Muscle of arm (tissue), 14 donors: ENCODE measurements at places on chromosomes 7 and 10.
A peak's percentile ranks its signal among the peaks of the same experiment; 100 is the strongest.

GRCh38 chr7:115019882-115020605 is 98.2 kb downstream of the MDFIC start:
- no peak for DNase-seq

GRCh38 chr10:97102441-97102840 is 83.3 kb downstream of the SLIT1 start:
- no peak for DNase-seq

DNA sequence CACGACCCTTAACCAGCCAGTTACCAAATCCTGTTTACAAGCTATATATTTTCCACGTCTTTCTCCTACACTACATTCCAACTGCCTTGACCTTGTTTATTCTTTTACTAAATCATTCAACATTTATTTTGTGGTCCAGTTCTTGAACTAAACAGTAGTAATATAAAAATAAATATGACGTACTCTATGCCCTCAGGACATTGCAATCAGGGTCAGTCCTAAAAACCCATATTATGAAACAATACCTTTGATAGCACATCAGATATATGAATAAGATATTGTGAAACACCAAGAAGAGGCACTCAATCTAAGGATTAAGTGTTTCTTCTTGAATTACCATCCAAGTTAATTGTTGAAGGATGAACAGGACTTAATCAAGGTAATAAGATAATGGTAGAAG is 52.5 kb upstream of the WNT16 start:
- DNase-seq, result no peak

DNA sequence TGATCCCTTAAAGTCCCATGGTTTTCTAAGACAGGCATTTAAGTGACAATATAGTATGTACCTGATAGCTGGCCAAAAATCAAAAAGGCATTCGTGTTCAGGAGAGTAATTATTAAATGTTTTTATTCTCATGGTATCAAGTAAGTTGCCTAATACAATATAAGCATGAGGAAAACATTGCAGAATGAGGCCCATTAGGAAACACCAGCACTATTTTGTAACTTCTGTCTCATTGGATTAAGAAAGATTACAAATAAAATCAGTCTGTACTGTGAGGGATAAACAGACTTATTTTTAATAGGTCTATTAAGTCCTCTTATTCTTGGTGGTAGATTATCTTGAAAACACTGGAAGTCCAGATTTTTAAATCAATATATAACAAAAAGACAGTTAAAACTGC is 110.1 kb downstream of the SNX13 start:
- DNase-seq, result no peak

- peak; percentile 95 for DNase-seq
These were observed 19.8 kb upstream of the COL1A2 start for GRCh38 chr7:94374721-94375566.

GRCh38 chr7:65839846-65840245 is 33.0 kb upstream of the VKORC1L1 start:
- no peak for DNase-seq

DNA sequence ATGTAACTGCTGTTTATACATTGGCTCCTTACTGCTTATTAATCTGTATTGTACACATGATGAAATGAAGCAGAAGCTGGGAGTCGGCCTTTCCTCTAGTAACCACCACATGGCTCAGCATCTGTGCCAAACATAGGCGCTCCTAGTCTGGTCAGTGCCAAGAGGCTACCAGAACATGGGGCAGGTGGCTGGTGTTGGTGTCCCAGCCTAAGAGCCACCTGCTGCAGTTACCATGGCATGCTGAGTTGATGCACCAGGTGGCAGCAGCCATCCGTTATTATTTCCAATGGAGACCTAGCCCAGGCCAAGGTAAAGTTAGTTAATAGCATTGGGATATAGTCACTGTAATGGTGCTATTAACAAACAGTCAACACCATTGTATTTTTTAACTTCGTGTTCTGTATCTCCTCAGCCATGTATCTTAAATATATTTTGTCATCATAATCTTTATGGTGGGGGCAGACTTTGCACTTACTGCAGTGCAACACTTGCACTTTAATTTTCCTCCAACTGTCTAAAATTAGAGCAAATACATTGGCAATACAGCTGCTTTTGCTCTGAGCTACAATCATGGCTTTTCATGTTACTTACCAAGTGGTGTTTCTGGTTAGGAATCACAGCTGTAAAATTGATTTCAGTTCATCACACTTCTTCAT is 33.1 kb downstream of the HBP1 start:
- DNase-seq, result peak; percentile 18

DNA sequence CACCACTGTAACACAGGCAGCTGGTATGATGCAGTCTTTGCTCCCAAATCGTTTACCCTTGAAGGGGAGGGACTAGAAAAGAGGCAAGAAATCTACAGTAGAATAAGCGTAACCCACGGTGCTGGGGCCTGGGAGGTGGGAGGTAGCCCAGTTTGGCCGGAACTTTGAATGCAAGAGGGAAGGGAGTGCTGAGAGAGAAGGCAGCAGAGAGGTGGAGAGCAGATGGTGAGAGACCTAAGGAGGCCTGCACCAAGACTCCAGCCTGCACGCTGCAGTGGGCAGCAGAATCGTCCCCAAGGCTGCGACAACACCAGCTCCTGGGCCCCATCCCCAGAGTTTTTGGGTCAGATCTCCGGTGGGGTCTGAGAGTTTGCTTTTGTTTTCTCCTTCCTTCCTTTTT is 547.5 kb downstream of the GALNT17 start:
- DNase-seq, result no peak

GRCh38 chr7:107037717-107038603 is 6.5 kb upstream of the PRKAR2B start:
- no peak for DNase-seq

DNA sequence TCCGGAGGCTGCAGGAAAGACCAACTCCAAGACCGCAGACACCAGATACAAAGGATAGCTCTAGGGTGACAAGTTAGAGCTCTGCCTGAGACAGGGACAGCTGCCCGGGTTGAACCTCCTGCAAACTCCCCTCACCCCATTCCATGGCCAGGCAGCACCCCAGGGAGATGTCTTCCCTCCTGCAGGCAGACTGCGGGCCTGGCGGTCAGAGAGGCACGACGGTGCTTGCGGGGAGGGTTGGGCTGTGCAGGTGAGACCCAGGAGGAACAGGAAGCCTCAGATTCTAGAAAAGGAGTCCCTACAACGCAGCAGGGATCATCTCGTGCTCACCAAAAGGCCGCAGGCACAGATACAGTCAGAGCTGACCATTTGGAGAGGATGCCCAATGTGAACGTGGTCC is 34.6 kb downstream of the CARD11 start:
- DNase-seq, result no peak

DNA sequence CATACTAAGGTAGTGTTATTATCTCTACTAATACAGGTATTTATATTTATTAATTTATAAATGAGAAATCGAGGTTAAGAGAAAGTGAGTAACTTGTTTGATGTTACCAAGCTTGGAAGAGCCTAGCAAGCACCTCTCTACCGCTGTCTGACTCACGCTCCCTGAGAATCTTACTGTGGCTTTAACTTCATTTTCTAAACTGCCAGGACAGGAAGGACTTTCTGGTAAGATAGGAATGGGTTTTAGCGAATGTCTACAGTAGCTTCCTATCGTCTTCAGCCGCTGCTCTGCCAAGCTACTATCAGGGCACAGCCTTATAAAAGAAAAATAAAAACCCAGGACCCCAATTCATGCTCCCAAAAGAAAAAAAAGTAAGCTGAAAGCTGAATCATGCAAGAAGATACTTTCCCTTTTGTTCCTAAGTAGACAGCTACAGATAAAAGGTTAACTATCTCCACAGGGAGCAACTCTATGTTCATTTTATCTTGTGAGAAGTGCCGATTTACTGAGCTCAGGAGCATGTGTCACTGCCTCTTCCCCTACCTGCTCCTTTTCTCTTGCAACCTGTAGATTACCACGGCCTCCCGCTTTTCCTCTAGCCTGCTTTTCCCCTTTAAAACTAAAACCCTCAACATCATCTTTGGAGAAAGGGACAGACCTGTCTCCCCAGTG is 60.2 kb downstream of the THNSL1 start:
- no peak for DNase-seq

DNA sequence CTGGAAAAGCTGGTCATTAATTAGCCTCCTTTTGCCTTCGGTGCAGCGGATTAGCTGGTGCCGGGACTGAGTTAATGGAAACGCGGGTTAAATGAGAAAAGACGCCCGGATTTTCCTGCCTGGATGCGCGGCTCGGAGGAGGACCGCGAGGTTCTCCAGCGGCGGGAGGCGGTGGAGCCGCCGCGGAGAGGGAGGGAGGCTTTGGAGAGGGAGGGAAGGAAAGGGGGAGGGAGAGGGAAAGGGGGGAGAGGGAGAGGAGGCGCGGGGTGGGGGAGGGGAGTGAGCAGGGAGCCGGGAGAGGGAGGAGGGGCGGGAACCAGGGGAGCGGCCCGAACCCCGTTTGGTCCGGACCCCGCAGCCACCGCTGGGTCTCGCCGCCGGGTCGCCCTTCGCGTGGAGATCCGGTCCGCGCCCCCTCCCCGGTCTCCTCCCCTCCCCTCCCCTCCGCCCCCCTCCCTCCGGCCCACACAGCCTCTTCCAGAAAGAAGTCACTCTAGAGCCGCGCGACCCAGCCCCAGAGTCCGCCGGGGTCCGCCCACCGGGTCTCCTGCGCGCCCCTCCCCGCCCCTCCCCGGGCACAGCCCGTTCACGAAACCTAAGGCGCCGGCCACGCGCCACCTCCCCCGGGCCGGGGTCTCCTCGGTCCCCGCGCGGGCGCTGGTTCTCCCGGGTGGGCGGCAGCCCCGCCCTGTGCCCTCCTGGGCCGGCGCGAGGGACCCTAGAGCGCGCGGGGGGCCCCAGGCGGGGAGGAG is 347.5 kb downstream of the DNAJB6 start:
- DNase-seq, result no peak

GRCh38 chr7:631964-632830 is 94.3 kb upstream of the DNAAF5 start:
- no peak for DNase-seq

DNA sequence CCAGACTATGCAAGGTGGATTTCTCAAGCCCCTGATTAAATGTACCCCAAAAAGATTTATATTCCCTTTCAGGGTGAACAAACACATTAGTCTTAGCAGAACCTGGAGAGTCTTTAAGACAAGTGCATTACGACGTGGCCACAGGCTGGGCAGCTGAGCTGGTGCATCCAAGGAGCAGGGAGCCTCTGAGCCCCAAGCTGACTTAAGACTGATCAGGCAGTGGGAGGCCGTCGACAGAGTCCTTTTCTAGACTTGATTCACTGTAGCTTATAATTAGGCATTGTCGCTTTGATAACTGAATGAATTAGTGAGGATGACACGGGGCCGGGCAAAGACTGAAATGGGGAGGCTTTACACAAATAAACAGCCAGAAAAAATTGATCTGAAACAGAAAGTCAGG is 353.2 kb downstream of the GPAM start:
- DNase-seq, result no peak

DNA sequence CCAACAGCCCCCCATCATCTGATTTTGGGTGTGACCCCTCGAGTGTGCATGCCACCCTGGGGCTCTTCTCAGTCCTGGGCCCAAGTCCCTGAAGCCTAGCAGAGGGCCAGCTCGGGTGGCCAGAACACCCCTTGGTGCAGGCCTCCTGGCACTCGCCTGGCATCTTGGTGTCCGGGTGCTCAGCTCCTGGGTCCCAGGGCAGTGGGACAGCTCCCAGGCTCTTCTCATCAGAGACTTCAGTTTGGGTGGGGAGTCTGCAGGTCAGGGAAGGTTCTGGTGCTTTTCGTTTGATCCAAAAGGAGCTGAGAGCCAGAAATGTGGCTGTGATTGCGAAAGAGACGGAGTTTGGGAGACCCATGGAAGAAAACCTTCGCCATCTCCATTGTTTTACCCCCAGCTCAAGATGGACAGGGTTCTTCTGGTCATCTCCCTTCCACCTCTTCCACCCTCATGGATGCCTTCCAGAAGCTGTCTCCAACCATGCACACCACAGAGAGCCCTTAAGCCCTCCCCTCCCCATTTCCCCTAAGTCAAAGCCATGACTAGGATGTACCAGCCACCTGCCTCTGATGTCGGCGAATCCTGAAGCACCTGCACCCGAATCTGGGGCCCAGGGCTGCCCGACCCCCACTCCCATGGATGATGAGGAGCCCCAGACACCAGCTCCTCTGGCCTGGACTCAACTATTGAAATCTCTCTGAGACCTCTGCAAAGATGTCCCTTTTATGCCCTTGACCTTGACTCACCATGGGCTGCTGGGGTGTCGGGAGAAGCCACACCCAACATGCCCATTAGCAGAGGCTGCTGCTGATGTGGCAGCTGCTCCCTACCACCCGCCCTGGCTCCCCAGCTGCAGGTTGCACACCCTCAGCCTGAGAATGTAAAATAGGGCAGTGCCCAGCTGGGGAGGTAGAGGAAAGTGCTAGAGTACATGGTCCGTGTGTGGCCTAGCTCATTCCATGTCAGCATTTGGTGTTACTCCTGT is 55.3 kb downstream of the ADCYAP1R1 start:
- no peak for DNase-seq

- no peak for DNase-seq
These were observed 93.7 kb downstream of the ELAPOR2 start for GRCh38 chr7:86965727-86966120.

- DNase-seq, result peak; percentile 87
These were observed at the start of gene MYOF for GRCh38 chr10:93482145-93482834. TSS of gene MYOF (minus strand) at chr10:93482334. CDS start at chr10:93482194, 140 bp downstream.

DNA sequence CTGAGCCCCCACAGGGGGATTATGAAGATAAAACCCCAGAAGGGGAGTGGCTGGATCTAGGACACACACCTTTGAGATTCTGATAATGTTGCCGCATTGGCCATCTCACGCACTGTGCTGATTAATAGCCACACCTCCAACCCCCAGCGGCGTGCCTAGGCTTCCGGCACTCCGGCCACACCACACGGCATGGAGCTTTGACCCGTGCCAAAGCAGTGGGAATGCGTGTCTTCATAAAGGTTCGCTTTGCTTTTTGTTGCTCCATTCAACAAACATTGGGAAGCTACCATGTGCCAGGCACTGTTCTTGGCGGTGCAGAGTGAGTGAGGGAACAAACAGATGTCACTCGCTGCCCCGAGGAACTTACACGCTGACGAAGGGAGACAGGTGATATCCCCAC is 117.6 kb downstream of the TCERG1L start:
- no peak for DNase-seq

DNA sequence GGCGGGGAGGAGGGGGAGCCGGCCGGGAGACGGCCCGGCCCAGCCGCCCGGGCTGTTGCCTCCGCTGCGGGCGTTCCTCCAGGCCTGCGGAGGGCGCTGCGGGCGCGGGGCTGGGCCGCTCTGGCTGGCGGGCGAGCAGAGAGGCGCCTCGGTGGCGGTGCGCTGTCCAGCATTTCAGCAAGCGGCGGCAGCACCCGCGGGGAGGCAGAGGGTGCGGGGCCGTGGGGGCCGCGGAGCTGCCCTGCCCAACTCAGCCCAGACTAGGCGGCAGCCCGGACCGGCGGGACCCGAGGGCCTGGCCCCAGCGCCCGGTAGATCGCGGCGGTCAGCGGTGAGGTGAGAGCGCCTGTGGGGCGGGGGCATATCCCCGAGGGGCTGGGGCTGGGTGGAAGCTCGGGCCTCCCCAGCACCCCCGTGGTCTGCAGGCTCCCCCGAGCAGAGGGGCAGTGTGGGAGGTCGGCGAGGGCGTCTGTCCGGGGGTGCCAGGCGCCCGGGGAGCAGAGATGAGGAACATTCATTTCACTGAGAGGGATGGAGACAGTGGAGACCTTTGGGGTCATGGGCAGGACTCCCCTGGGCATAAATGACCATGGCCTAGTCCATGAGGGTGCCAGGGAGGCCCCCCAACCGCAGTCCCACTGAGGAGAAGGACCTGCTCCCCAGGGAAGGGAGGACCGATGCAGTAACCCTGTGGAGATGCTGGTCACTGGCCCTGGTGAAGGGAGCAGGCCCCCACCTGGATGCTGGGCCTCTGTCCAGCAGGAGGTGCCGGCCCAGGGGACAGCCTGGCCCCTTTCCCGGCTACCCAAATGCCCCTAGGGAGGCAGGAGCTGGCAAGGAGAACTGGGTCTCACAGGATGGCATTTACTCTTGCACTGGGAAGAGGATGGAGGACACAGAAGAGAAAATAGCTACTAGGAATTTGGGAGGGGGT is at the start of gene SRRM3:
SRRM3 (plus strand) TSS at position 165 of the 934 bp plus-strand sequence. CDS start 33,171 bp downstream, outside the sequence.
- peak; percentile 66 for DNase-seq
